Kidney (tissue), 22 donors: ENCODE measurements at places on chromosomes 6 and 20. TPM values are rescaled to one million over a fixed set of nuclear protein-coding genes. Genes with fewer than 3 reads are reported as not detected.
A peak's percentile ranks its signal among the peaks of the same experiment; 100 is the strongest.

FOXC1 gene
- 58.5 TPM for total RNA-seq

IYD gene
- 2.3 TPM for total RNA-seq

RAD21L1 gene
- total RNA-seq: not detected

ZNF292 gene
- 52.3 TPM for total RNA-seq

GRCh38 chr6:12536416-12536815 lies 180.2 kb upstream of the PHACTR1 start:
- H3K27me3 ChIP-seq: no peaks in the 10 kb centered on the region
- H3K4me1 ChIP-seq: no peaks in the 10 kb centered on the region
- H3K36me3 ChIP-seq: no peaks in the 10 kb centered on the region

DNA sequence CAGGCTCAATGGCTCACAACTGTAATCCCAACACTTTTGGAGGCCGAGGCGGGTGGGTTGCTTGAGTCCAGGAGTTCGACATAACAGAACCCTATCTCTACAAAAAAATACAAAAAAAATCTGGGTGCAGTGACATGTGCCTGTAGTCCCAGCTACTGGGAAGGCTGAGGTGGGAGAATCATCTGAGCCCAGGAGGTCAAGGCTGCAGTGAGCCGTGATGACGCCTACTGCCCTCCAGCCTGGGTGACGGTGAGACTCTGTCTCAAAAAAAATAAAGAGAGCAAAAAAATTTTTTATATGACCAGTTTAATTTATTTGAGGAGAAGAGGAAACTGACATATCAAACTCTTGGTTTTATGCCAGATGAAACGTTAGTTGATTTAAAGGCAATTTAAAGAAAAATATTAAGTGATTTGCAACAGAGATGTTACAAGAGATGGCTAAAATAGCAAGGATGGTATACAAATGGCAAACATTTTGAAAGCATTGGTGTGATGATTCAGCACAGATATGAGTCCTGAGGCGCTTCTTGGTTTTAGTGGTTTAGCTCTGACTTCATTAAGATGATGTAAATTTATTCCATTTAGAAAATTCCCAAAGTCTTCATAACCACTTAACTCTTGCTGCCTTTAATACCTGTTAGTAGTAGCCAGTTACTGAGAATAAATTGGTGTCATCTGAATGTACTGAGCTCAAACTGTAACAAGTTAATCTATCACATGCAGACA lies 17.7 kb downstream of the GTF2H5 start:
- no peaks in the 10 kb centered on the region for H3K36me3 ChIP-seq
- H3K4me1 ChIP-seq: no peaks in the 10 kb centered on the region
- DNase-seq: no peak
- no peak overlapping the region for H3K27ac ChIP-seq
- no peak overlapping the region for H3K4me3 ChIP-seq
- no peaks in the 10 kb centered on the region for H3K27me3 ChIP-seq

DNA sequence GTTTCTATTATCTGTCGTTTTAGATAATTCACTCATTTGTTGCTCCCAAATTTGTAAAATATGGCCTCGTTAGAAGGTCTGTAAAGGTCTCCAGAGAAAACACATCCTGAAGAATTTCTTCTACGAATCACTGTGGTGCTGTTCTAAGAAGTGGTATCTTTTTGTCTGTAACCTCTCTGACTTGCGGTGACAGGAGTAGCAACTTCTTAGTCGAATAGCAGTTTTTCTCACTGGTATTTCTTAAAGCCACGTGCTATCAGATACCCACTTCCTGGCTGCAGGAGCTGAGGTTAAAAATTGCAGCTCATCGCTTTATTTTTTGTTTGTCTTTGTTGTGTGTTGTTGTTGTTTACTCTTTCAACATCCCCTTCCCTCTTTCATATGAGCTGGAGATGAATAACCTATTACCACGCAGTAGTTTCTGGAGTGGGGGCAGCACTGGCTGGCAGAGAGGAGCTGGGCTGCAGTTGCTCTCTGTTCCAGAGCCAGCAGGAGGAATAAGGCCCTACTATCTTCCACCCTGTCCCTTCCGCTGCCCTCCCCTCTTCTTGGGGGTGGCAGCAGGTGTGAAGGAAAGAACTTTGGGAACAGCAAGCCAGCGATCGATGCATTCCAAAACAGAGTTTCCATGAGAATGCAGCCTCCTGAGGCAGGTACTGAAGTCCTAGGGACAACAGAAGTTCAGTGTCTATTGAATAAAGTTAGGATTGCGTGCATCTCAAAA lies 64.7 kb downstream of the C6orf118 start:
- H3K27ac ChIP-seq: no peak overlapping the region
- no peak for DNase-seq
- H3K4me1 ChIP-seq: no peaks in the 10 kb centered on the region
- no peak overlapping the region for H3K4me3 ChIP-seq

- H3K27ac ChIP-seq: no peak overlapping the region
- no peaks in the 10 kb centered on the region for H3K36me3 ChIP-seq
- no peak overlapping the region for H3K4me3 ChIP-seq
- H3K4me1 ChIP-seq: no peaks in the 10 kb centered on the region
- H3K27me3 ChIP-seq: no peaks in the 10 kb centered on the region
- no peak for DNase-seq
Measured at GRCh38 chr20:40470445-40471260, 218.4 kb downstream of the MAFB start.

DNA sequence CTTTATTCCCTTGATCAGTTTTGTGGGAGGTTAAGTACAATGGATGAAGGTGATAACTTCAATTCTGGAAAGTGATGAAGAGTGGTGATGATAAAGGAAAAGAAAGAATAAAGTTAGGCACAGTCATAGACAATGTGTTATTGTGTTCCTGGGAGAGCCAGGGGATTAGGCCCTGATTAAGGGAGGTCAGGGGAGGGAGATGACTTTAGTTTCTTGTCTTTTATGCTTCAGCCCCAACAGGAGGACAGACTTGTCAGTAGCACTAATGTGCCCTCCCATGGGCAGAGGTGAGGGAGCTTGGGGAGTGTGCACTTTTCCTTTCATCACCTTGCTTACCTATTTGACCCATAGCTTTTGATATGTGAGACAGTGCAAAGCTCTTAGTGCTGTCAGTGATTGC lies 115.7 kb downstream of the CD109 start:
- H3K36me3 ChIP-seq: no peaks in the 10 kb centered on the region
- DNase-seq: no peak
- no peaks in the 10 kb centered on the region for H3K27me3 ChIP-seq
- no peak overlapping the region for H3K27ac ChIP-seq
- H3K4me1 ChIP-seq: no peaks in the 10 kb centered on the region

GRCh38 chr6:118808793-118809638 lies 84.9 kb upstream of the ASF1A start:
- H3K4me1 ChIP-seq: no peaks in the 10 kb centered on the region
- H3K36me3 ChIP-seq: peaks cover 5% of the 10 kb centered on the region
- no peak overlapping the region for H3K27ac ChIP-seq
- DNase-seq: no peak
- no peaks in the 10 kb centered on the region for H3K27me3 ChIP-seq

DNA sequence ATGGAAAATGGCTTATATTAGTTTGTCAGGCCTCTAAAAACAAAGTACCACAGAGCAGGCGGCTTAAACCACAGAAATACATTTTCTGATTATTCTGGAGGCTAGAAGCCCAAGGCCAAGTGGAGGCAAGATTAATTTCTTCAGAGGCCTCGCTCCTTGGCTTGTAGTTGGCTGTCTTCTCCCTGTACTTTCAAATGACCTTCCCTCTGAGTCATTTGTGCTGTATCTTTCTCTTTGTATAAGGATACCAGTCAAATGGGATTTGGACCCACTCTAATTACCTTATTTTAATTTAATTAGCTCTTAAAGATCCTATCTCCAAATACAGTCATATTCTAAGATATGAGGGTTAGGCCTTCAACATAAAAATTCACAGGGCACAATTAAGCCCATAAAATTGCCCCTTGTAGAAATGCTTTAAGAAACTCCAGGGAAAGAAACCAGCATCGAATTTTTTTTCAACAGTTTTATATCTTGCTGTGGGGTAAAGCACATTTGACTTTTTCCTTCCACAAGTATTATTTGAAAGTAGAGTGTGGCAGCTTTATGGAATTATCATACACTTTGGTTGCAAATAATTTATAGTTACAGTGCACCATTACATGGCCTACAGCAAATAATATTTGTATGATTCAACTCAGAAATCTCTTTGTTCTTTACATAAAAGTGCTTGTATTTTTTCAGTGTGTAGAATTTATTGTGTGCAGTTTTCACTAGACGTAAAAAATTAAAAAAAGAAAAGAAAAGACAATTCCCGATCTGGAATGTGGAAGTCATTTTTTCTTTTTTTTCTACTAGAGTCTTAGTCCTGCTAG lies 706.1 kb downstream of the KIF16B start:
- H3K27me3 ChIP-seq: no peaks in the 10 kb centered on the region
- no peak overlapping the region for H3K4me3 ChIP-seq
- no peaks in the 10 kb centered on the region for H3K4me1 ChIP-seq

- H3K27me3 ChIP-seq: no peaks in the 10 kb centered on the region
- no peaks in the 10 kb centered on the region for H3K4me1 ChIP-seq
- no peak overlapping the region for H3K27ac ChIP-seq
- H3K4me3 ChIP-seq: no peak overlapping the region
- H3K36me3 ChIP-seq: no peaks in the 10 kb centered on the region
Measured at GRCh38 chr20:41630846-41631245, 12.7 kb upstream of the CHD6 start.

DNA sequence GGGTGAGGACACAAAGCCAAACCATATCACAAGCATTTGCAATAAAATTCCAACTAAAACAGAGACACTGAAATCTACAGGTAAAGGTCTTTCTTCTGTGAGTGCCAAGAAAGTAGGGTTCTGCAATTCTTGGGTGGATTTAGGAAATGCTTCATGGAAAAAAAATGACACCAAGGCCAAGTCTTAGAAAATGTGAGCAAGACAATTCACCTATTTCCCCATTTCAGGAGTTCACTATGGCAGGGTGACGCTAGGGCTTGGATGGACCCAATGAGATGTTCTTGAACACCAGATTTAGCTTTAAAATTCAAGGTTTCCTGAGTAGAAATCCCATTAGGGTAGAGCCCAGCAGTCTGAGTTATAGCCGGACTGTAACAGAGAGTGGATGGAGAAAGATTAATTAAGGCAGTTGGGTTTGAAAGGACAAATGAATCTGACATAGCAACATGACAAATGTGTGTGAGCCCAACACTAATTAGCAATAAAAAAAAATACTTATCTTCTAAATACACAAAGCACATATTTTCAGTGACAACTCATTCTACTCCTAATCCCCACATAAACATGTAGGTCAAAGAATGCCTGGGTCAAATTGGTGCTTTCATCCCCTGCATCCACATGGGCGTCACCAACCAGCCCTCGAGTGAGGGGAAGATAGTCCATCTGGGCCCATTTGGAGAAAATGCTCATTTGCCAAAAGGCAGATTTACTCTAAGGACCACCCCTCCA lies 180.4 kb upstream of the JARID2 start:
- H3K4me1 ChIP-seq: no peaks in the 10 kb centered on the region
- no peak overlapping the region for H3K27ac ChIP-seq
- no peak overlapping the region for H3K4me3 ChIP-seq

- no peak for DNase-seq
- H3K36me3 ChIP-seq: peaks cover 7% of the 10 kb centered on the region
- no peaks in the 10 kb centered on the region for H3K27me3 ChIP-seq
- H3K4me1 ChIP-seq: no peaks in the 10 kb centered on the region
- H3K27ac ChIP-seq: no peak overlapping the region
Measured at GRCh38 chr6:134979142-134979541, 29.2 kb upstream of the ALDH8A1 start.

DNA sequence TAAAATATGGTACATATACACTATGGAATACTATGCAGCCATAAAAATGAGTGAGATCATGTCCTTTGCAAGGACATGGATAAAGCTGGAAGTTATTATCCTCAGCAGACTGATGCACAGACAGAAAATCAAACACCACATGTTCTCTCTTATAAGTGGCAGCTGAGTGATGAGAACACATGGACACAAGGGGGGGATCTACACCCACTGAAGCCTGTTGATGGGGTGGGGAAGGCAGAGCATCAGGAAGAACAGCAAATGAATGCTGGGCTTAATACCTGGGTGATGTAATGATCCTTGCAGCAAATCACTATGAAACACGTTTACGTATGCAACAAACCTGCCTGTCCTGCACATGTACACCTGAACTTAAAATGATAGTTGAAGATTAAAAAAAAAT lies 71.3 kb downstream of the MANEA start:
- H3K4me3 ChIP-seq: no peak overlapping the region
- H3K27ac ChIP-seq: no peak overlapping the region
- no peaks in the 10 kb centered on the region for H3K36me3 ChIP-seq
- H3K4me1 ChIP-seq: no peaks in the 10 kb centered on the region
- no peaks in the 10 kb centered on the region for H3K27me3 ChIP-seq

- no peaks in the 10 kb centered on the region for H3K4me1 ChIP-seq
- no peak overlapping the region for H3K4me3 ChIP-seq
- peaks cover 48% of the 10 kb centered on the region for H3K27me3 ChIP-seq
- no peak overlapping the region for H3K27ac ChIP-seq
- DNase-seq: peak; percentile 13
- no peaks in the 10 kb centered on the region for H3K36me3 ChIP-seq
Measured at GRCh38 chr6:28742668-28743270, 181.0 kb downstream of the TRIM27 start.

DNA sequence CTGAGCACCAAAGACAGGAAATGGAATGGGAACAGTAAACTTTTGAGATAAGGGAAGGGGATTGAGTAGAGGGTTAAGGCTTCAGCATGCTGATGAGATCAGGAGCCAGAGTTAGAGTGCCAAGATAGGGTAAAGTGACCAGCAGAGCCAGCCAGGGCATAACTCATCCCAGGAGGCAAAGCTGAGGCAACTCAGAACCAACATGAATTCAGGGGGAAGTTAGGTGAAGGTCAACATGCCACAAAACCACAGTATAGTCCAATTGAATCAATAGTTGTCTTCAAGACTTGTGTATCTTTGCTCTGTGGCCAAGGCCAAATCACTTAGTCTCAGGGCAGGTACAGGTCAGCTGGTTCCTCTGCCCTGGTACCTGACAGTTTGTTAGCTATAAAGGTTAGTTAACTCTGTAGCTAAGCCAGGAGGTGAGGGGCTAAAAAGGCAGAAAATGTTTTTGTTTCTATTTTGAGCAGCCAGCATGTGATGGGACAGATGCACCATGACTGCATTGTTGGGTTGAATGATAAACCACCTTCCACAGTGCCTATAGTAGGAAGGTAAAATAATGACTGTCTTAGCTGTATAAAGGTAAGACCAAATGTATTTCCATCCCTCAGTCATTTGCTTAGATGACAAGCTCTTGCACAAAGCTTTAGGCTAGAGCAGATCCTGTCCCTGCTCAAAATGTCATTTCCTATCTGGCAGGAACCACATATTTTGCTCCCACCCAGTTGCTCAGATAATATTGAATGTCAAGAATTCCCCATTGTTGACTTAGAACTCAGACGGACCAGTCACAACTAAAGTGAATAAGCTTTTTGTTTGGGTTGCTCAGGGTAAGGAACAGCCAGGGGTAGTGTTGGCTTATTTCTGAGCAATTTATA lies 15.8 kb downstream of the RNF8 start:
- DNase-seq: no peak
- no peaks in the 10 kb centered on the region for H3K27me3 ChIP-seq
- no peak overlapping the region for H3K27ac ChIP-seq
- H3K4me1 ChIP-seq: peaks cover 11% of the 10 kb centered on the region
